ENCODE measurements at places on chromosomes 11 and 22.

DNA sequence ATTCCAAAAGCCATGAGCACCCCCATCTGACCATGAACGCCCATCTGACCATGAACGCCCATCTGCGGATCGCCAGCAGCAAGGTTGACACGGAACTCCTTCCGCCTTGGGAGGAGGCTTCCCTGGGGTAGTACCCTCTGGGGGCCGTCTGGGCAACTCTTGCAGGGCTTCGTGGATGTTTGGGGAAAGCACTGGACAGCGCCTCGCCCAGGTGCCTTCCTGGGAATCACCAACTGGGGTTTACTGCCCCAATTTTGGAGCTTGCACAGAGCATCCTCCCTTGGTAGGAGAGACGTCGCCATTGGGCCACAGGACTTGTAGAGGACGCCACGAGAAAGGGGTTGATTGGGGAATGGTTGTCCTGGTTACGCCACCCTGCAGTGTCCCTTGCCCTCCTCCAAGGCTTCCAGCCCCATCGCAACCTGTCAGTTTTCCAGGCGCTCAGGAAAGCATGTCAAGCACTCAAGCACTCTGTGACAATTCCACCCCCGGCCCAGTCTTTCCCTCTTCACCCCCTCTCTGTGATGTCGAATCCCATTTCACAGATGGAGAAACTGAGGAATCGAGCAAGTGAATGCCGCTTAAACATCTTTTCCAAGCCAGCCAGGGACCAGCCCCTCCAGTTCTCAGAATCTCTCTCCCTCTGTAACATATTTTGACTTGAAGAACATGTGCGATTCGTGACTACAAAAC, 914 bp upstream of the PRDM11 start:
- DNase-seq, result peak; percentile 47

DNA sequence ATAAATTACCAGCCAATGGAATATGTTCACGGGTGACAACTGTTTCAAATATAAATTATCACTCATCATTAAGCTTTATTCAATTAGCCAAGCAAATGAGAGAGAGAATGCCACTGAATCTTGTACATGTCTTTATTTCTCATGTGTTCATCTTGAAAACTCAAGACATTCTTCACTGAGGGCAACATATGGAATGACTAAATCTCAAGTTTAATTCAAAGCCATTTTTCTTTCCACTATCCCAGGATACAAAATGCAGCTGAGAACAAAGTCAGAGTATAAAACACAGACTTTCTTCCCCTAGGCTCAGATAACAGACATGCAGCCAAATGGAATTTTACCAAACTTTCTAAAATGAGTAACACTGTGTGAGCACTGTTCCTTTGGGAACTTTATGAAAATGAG, 12.1 kb upstream of the BBOX1 start:
- DNase-seq, result peak; percentile 93

- DNase-seq, result peak; percentile 31
Measured at GRCh38 chr11:117143390-117143789, 697 bp upstream of the PAFAH1B2 start.

- no peak for DNase-seq
Measured at GRCh38 chr11:44257338-44258189, 52.4 kb downstream of the ALX4 start.

DNA sequence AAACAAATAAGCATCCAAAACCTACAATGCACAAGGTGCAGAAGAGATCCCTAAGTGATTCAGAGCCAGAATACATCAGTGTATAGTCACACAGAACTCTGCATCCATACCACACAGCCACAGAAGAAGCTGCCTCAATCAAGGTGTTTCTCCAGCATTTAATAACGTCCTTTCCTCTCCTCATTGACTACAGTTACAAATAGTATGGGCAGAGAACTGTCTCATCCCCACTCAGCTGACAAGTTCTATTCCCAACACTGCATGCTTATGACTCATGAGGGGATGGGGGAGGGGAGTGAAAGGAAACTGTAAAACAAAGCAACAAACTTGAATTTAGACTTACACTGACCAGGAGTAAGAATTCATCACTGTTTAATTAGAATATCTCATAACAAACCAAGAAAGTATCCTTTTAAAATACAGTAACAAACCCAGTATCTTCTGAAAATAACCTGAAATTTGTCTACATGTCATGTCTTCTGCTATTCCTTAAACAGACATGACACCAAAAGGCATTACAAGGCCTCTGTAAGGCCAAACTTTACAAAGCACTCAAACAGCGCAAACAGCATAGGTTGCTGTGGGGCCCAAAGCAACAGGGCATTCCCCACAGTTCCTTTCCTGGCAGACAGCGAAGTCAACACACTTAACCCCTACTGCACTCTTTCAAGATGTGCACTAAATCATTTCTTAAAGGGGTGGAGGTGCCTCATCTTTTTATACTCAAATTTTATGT, 29.3 kb downstream of the CELF1 start:
- DNase-seq, result no peak

DNA sequence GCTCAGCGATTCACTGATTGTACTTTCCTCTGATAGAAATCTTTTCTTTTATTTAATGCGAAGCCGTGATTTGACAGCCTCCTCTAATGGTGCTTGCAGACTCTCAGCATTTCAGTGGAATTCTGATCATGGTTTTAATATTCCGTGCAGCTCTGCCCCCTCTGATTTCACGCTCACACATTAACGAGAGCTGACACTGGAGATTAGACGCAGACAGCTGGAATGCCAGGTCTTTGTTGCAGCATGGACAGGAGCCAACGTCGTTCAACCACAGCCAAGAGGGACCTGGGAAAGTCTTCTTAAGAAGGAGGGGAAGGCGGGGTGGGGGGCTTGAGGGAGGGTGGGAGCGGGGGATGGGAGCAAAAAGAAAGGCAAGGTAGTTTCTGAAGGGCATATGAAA, 186.4 kb downstream of the BLID start:
- peak; percentile 65 for DNase-seq

- DNase-seq, result no peak
Measured at GRCh38 chr22:47059076-47059475, 296.6 kb downstream of the TBC1D22A start.

- DNase-seq, result no peak
Measured at GRCh38 chr11:44178381-44178780, 82.9 kb downstream of the EXT2 start.

DNA sequence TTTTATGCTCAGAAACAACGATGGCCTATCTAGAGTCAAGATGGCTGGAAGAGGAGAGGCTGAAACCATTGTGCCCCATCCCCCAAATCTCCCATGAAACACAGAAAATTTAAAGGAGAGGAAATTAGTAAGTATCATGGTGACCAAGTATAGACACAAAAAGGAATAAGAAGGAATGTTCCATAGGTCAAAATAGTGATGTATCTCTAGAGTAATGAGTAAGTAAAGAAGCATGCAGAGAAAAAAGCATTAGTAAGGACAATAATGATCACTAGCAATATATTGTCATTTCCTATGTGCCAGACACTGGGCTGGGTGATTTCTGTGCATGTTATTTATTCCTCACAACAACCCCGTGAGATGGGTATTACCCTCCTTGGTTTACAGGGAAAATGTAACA, 2.6 kb upstream of the SLC22A24 start:
- no peak for DNase-seq
